ENCODE measurements at places on chromosomes 2 and 18.

DNA sequence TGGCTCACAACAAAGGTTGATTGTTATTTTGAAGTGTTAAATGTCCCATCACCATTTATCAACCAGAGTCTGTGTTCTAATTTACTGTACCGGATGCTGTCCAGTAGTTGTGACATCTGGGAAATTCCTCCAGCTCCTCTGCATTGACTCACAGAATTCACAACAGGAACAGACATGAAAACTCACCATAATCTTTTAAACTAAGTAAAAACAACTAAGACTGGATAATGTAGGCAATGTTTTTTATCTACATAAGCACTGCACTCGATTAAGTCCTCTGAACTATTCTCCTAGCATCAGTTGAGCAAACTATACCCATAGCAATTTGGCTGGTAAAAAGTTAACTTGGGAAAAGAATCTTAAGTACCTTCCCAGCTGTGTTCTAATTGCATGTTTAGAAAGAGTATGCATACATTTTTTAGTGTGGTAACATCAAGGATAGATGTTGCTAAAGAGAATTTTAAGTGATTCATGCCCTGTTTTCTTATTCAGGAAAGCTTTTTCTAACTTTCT lies 42.9 kb upstream of the MYO1B start:
- DNase-seq = no peak

- no peak for DNase-seq
Observed at GRCh38 chr2:182631299-182631698, 84.8 kb upstream of the DNAJC10 start.

- no peak for DNase-seq
Observed at GRCh38 chr2:2942225-2942624, 435.4 kb downstream of the EIPR1 start.

DNA sequence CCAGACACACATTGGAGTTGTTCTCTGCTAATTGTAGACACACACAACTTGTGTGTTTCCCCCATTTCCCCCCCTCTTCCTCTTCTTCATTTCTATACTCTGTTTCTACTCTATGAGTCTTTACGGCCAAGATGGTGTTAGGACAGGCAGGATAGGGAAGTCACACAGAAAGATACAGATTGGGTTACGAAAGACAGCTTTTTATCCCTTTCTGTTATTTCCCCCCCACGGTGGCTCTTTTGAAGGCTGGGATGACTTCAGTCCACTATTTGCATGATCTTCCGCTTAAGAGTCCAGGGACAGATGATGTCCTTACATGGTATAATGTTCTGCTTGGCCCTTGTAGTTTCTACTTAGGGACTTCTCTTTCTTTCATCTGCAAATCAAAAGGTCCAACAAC lies 1.6 kb upstream of the EMILIN2 start:
- no peak for DNase-seq

DNA sequence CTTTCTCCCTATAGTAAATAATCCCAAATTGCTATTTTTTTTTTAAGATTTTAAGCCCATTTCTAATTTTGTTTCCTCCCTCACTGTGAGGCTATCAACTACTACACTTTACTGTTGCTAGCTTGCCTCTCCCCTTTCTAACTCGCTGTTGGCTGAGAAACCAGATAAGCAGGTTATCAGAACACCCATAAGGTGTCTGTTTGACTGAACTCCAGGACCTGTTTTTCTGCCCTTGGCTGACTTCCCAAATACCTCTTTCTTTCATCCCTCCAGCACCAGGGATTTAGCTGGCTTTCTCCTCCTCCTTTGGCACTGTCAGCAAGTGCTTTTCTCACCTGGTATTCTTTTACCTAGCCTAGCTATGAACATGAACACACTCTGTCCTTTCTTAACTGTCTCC lies 11.1 kb downstream of the TRAK2 start:
- no peak for DNase-seq

Measured in KG1 (cell line).